Left ventricle myocardium superior (tissue), 1 donor: ENCODE measurements at places on chromosomes 7 and 10. TPM values are rescaled to one million over a fixed set of nuclear protein-coding genes. Genes with fewer than 3 reads are reported as not detected.

CHST12 gene
- total RNA-seq, result 15.1 TPM

ACTR1A gene
- 101 TPM for total RNA-seq

MKI67 gene
- total RNA-seq, result 1.3 TPM

OPALIN gene
- total RNA-seq, result not detected

FRMD4A gene
- 43.3 TPM for total RNA-seq

CUBN gene
- total RNA-seq, result 0.77 TPM

PPP1R17 gene
- total RNA-seq, result not detected

PHKG1 gene
- 30.4 TPM for total RNA-seq

NEBL gene
- total RNA-seq, result 781 TPM

CLDN3 gene
- total RNA-seq, result not detected

NEUROG3 gene
- not detected for total RNA-seq

CALHM3 gene
- not detected for total RNA-seq

TMEM196 gene
- total RNA-seq, result not detected

SEM1 gene
- total RNA-seq, result 59.9 TPM

SEC31B gene
- total RNA-seq, result 8.5 TPM

PNLIP gene
- not detected for total RNA-seq

DIP2C gene
- 32.6 TPM for total RNA-seq

RSPH10B2 gene
- not detected for total RNA-seq

SPDYE18 gene
- total RNA-seq, result 0.40 TPM

CLCN1 gene
- total RNA-seq, result not detected

DDC gene
- not detected for total RNA-seq

AEBP1 gene
- total RNA-seq, result 18.4 TPM

SPDYE11 gene
- not detected for total RNA-seq

RNF148 gene
- 0.22 TPM for total RNA-seq
